ENCODE measurements at places on chromosomes 2 and 18.

DNA sequence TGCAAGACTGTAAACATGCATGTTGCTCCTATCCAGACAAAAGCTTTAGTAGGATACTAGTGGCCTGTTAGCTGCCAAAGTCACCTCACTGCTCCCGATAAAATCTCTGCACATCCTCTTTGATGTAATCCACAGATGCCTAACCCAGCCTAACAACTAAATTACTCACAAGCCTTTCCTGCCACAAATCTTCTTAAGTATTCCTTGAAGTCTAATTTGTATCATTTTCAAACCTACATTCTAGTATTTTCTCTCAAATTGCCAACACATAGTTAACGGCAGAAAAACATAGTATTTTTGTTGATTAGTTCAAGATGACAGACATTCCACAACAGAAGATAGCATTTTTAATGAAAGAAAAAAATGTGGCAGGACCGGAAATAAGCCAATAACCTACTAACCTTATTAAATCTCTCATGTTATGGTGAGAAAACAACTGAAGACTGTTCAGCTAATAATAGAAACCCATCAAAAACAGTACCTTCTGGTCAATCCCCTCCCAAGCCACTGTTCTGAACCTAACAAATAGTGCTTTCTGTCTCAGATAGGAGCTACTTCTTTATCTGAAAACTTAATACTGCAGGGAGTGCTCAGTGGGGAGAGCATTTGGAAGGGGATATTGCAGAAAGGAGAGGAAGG, at the start of gene MPP4:
Gene MPP4, minus strand, starts transcription at position 57 of the 639 bp plus-strand sequence. CDS start 4,690 bp downstream, outside the sequence.
- no peak for DNase-seq

DNA sequence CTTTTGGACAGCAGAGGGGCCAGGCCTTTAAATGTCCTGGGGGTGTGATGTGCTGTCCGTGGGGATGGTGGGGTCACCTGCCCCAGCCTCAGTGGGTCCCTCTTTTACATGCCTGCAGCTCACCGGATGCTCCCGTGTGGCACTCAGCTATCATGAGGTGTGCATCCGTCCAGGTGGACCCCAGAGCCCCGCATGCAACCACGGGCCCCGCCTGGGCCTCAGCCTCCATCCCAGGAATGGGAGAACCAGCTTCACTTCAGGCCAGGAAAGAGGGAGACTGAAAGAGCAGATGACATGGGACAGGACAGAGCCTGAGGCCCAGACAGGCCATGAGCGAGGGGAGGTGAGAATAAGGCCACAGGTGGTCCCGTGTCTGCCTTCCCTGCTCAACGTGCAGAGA, 37.5 kb downstream of the RAMP1 start:
- DNase-seq = no peak

GRCh38 chr2:38374984-38375383, 2.1 kb downstream of the ATL2 start:
- DNase-seq = no peak

DNA sequence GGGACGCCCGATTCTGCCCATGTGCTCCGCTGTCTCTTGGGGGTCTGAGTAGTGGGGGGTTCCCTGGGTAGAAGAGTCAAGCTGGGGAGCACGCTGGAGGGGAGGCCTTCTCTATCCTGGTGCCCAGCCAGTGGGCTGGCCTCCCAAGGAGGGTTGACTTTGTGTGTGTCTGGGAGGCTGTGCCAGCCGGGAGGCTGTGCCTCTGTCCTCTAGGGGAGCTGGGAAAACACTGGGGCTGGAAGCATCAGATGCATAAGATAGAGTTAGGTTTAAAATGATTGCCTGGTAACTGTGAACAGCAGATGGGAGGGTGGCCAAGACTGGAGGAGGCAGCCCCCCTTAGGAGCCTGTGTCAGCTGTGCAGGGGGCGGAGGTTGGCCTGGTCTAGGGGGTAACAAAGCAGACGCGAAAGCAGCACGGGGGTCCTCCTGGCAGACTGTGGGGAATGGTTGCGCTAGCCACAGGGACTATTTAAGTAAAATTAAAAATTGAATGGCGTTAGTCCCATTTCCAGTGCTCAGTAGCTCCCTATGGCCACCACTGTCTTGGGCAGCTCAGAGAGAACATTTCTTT, 1.3 kb downstream of the ING5 start:
- DNase-seq = no peak

DNA sequence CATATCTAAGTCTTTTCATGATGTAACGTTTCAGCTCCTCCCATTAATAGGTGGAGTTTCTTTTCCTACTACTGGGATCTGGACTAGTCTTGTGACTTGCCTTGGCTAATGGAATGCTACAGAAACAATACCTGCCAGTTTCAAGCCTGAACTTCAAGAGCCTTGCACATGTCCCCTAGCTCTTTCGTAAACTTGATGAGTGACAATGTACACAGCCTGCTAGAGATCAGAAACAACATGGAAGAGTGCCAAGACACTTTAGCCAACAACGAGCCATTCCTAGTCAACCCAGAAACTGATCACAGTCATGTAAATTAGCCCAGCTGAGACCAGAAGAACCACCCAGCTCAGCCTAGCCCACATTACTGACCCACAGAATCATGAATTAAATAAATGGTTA, 24.8 kb upstream of the STK39 start:
- no peak for DNase-seq

GRCh38 chr2:202944816-202945215, 32.7 kb downstream of the CARF start:
- DNase-seq = no peak

DNA sequence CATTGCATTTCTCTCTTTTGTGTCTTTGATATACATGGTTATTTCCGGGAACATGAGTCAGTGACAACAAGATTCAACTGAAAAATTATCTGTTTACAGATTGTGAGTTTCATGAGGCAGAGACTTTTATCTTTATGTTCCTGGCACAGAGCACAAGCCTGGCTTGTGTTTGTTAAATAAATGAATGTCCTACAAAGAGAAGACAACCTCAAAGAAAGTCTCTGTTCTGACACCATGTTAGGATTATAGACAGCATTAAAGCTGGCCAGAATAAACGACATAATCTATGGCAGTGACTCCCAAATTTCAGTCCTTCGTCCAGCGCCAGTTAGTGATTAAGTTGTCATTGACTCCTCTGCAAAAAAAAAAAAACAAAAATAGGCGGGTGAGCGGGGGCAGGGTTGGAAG, 97.4 kb upstream of the DNAJC10 start:
- peak; percentile 45 for DNase-seq

GRCh38 chr2:146259816-146260215, 1585.0 kb upstream of the ACVR2A start:
- DNase-seq = no peak

- DNase-seq = no peak
These were observed 82.2 kb downstream of the DYSF start for GRCh38 chr2:71535526-71535925.

GRCh38 chr2:45008296-45009129, 739 bp downstream of the SIX2 start:
- DNase-seq = no peak

GRCh38 chr18:8726963-8727705, 21.8 kb downstream of the MTCL1 start:
- peak; percentile 65 for DNase-seq

- no peak for DNase-seq
These were observed 279.3 kb downstream of the TMX3 start for GRCh38 chr18:68435581-68435980.

- peak; percentile 87 for DNase-seq
These were observed 30.2 kb downstream of the LONRF2 start for GRCh38 chr2:100292022-100292580.

DNA sequence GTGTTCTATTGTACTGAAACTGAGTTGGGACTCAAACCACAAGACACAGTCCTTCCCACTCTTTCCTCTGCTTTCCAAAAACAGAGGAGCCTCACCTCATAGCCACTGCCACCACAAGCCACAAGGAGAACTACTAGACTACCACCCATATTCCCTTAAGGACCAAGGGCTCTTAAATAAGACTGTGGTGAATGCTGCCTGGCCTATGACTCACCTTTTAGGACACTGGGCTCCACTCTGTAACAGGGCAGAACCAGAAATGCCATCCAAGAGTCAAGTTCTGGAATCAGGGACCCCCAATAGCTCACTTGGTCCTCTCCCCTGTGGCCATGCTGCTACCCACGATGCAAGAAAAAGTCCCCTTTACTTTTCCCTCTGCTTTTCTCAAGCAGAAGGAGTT, 851.4 kb downstream of the BCL11A start:
- DNase-seq = no peak

Data from OCI-M1 (cell line).